ENCODE measurements at places on chromosomes 6 and 20.

DNA sequence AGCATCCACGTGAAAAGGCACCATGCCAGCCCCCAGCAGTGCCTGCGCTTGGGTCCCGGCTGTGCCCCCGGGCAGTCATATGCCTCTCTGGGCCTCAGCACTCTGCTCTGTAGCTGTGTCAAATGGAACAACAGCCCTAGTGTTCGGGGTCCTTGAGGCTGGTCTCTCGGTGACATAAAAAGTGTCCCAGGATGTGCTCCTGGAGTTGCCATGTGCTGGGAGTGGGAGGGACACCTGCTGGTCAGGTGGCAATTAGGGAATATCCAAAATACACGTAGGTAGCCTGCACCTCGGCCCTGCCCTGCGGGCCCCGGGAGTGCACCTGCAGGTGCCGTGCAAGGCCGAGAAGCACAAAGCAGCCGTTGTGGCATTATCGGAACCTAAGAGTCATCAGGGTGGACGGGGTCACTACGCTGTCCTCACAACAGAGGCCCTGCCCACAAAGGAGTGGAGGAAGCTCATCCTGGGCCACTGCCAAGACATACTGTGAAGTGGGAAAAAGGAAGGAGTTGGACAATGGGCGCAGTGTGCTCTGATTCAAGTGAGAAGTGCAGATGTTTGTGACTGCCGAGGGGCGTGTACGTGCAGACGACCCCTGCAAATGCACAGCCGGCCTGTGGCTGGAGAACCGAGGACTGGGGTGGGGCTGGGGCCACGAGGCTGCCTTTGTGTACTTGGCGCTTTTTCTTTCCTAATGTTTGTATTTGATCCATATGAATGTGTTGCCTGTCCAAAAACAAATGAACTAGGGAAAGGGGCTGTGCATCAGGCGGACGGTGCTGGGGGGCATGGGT is 24.6 kb downstream of the SLCO4A1 start:
- no peak for DNase-seq

DNA sequence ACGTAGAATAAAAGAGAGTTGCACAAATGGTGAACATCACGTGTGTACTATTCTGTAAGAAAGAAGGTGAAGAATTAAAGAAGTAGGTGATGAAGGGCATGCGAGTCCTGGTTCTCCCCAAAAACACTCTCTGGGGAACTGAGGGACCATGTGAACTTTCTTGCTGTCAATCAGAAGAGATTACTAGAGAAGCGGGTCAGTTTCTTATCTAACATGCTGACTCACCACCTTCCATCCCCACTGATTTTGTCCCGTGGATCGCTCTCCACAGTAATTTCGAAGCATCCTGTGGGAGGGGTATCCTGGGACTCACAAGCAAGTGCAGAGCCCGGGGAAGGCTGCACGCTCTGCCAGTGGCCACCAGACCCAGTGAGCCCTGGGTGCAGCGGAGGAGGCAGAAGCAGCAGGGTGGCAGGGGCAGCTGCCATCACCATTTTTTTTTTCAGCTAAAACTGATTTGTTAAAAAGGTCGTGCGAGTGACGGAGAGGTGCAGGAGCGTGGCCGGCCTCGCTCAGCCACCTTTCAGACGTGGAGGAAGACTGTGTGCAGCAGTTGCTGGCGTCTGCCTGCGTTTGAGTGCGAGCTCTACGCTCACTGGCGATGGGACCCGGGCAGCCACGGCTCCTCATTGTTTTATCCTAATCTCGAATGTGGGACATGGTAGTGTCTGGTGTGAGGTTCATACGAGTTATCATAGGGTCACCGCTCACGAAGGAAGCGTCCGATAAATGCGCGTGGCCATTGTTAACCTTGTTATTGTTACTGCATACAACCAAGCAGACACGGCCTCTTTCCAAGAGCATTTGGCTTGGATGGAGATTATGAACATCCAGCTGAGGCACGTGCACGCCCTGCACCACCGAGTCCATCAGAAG is 28.0 kb upstream of the SLCO4A1 start:
- DNase-seq: no peak

- peak; percentile 79 for DNase-seq
Observed at GRCh38 chr6:31680226-31681134, at the start of gene LY6G5C. Gene LY6G5C (minus strand): TSS chr6:31681067. CDS start chr6:31680373, 694 bp downstream.

DNA sequence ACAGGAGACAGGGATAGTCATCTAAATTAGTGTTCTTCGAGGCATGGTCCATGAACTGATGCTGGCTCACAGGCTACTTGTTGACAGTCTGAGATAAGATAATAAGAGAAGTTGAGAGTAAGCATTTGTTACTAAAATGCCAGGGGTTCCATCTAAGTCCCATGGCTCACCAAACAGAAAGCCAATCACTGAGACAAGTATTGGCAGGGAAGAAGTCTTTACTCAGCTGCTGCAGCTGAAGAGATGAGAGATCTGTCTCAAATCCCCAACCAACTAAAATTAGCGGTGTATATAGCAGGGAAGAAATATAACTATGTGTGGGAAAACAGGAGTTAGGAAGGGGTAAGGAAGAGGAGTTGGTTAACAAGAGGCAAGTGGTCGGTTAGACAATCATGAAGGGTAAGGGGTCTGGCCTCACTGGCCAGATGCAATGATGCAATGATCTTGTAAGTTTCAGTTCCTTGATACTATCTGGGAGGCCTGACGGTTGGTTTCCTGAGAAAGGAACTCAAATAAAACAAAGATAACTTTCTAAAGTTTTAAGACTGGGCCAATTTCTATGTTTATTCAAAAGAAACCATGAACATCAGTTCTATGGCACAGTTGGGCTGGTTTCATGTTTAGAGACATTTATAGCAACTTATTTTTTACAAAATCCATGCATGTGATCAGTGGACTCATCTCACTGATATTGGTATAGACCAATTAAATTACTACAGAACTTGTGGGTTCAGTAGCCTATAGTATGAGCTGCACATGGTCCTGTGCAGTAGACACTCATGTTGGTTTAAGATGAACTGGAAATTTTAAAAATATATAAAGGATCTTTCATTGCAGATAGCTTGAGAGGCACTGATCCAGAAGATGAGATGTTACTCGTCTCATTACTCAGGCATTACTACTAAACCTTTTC is 9.9 kb upstream of the HEBP2 start:
- no peak for DNase-seq

DNA sequence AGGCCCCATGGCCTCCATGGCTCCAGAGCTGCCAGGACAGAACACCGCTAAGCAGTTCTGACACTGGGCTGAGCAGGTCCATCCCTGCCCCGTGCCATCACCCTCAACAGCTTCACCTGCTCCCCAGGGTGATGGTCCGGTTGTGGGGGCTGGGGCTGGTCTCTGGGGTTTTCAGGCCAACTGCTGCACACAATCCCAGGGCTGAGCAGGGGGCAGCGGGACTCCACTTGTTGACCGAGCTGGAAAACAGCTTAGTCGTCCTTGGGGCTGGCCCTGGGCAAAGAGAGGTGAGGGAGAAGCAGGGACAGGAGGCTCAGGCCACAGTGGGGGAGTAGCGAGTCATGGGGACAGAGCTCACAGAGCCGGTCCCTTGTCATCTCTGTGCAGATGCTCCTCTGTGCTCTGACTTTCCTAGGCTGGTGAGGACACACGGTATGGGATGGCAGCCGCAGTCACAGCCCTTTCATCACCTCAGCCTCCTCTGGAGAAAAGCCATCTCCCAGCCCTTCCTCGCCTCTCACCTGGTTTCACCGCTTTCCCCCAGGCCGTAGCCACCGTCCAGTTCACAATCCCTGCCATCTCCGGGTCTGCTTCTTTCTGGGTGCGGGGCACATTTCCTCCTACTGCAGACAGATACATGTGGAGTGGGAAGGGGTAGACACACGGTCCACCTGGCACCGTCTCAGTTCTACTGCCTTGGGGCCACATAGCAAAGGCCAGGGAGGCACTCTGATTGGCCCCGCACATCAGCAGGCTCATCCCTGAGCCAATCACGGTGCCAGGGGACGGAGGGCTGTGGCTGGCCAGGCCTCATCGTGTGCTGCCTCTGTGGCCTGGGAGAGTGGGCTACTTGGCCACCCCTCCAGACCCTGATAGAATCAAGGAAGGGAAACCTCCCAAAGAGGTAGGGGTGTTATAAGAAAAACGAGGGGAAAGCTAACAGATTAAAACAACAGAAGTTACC is 19.1 kb downstream of the MDFI start:
- no peak for DNase-seq

DNA sequence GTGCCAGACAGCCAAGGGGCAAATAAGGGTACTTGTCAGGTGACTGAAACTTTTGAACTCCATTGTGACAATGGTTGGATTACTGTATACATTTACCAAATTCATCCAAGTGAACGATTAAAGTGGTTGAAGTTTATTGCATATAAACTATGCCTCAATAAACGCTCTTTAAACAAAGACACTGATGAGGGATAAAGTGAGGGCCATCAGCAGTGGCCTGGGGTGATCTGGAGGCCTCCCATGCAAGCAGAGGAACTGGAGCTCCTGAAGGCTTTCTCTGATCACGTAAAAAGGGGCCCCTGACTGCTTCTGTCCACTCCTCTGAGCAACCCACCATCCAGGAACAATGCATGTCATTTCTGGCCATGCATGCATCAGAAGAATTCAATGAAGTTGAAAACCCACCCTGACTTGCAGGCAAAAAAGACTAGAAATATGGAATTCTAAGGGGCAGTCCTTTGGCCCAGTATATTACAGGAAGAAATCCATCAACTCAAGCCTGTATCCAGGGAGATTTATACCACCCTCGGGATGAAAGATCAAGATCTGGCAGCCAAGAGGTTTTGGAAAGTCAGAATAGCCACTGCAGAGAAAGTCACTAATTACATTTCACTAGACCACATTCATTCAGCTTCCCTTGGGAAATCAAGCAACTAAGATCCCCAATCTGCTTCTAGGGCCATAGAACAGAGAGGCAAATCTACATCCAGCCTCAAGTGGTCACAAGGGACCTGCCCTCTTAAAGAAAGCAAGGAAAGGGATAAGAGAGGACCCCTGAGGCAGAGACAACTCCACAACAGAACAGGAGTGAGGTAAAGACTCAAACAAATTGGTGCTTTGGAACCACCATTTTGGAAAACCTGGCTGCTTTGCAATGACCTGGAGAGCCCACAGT is 31.7 kb upstream of the RAB22A start:
- no peak for DNase-seq
